ENCODE measurements at places on chromosomes 13 and 19. TPM values are rescaled to one million over a fixed set of nuclear protein-coding genes. Genes with fewer than 3 reads are reported as not detected.

The TARM1 gene
- total RNA-seq: not detected

The ZNF724 gene
- 4.2 TPM for total RNA-seq

The CGB2 gene
- total RNA-seq: not detected

The ADGRE3 gene
- total RNA-seq: not detected

The KLK3 gene
- total RNA-seq: 2.4 TPM

All from Peyer's patch (tissue), 4 donors.